NCI-H2029 (cell line): ENCODE measurements at places on chromosomes 4 and X.

DNA sequence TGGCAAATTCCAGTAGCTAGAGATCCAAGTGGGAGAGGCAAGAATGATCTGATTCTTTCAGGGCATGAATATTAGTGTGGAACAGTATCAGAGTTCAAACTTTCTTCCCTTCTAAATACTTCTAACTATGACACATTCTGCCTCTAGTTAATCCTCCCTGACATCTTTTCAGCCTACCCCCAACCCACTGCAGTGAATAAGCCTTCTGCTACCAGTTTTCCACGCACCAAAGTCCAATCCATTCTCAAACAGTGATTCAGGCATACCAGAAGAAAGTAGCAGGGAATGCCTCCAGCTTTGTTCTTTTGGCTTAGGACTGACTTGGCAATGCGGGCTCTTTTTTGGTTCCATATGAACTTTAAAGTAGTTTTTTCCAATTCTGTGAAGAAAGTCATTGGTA lies 155.4 kb upstream of the FTHL17 start:
- DNase-seq = no peak

DNA sequence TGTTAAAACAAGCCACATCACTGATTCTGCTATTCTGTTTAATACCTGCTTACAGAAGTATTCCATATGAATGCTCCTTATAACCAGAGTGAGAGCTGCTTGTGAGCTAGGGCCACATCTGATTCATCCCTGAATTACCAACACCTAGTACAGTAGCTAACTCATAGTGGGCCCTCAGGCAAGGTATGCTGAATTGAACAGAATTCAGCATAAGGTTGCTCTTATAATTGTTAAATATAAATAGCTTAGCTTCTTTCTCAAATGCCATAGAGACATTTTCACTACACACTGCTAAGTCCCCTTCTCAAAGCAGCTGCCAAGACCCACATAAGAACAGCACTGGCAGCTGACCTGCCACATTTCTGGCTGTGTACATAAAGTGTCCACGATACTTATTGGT lies 27.0 kb upstream of the MCF2 start:
- no peak for DNase-seq

GRCh38 chr4:176676901-176677300 lies 115.8 kb downstream of the VEGFC start:
- DNase-seq = no peak

DNA sequence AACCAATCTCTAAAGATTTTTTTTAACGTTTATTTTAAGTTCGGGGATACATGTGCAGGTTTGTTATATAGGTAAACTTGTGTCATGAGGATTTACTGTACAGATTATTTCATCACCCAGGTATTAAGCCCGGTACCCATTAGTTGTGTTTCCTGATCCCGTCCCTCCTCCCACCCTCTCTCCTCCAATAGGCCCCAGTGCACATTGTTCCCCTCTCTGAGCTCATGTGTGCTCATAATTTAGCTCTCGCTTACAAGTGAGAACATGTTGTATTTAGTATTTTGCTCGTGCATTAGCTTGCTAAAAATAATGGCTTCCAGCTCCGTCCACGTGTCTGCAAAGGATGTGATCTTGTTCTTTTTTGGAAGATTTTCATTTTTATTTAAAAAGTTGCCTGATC lies 2309.4 kb upstream of the AGA start:
- DNase-seq = no peak

DNA sequence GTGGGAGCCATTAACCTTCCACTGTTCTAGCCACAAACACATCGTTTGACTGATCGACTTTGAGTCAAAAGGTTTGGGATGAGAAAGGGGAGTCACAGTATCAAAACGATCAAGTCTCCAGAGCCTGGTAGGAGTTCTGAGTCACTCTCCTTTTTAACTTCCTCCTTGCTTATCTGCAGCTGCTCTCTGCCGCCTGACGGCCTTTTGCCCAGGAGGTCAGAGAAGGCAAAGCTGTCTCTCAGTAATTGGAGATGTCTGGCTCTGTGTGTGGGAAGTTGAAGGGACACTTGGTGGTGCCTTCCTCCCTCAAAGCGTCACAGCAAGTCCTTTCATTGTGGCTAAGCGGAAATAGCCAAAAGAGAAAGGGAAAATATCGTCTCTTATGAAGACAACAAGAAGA lies 63.1 kb downstream of the ANOS1 start:
- DNase-seq = no peak
